ENCODE measurements at places on chromosomes 5 and 9.

DNA sequence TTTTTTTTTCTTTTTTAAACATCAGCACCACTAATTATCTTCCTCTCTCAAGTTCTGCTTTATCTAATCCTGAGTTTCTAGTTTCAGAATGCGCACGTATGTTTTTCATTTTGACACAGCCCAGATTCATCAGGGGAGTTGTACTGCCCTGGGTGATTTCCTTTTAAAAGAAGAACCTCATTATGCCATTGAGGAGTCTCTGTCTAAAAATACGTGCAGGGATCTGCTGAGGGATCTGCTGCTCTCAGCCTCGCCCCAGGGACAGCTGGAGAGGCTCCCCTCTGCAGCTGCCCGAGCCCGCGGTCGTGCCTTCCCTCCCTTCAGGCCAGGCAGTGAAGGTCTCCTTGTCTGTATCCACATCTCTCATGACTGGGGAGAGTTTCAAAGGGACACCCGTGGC lies 273.1 kb downstream of the ARHGEF28 start:
- DNase-seq = no peak

- no peak for DNase-seq
Measured at GRCh38 chr5:172617817-172618216, 23.2 kb upstream of the NEURL1B start.

GRCh38 chr5:180804129-180804618 lies 1.6 kb upstream of the MGAT1 start:
- no peak for DNase-seq

DNA sequence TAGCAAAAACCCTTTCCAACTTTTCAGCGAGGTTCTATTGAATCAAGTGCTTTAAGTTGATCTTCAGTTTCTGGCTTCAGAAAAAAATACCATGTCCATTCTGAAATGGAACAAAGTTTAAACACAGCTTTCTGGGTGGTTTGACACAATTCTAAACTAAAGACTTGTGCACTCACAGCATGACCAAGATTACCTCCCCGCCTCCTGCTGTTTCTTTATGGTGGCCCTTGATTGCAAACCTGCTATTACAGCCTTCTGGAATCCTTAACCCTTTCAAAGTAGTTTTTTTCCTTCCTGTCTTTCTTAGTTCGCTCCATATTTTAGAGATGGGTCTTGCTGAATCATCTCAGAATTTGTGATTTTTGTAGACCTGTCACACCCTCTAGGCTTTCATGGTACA lies 135.9 kb upstream of the FBN2 start:
- DNase-seq = no peak

Measured in trophoblast cell (in vitro differentiated cells and primary cell).